SJSA1 (cell line): ENCODE measurements at places on chromosomes 11 and 22. TPM values are rescaled to one million over a fixed set of nuclear protein-coding genes. Genes with fewer than 3 reads are reported as not detected.

Gene NKAPD1
- 13.5 and 24.4 TPM in 2 replicates for total RNA-seq

Gene SCO2
- 2.0 and 6.3 TPM in 2 replicates for total RNA-seq

Gene CCDC86
- total RNA-seq: 18.4 and 22.3 TPM in 2 replicates

Gene VPREB3
- total RNA-seq: not detected in 2 replicates

Gene ARHGEF17
- total RNA-seq: 8.3 and 14.6 TPM in 2 replicates

Gene APOL3
- total RNA-seq: 2.6 and 4.7 TPM in 2 replicates

Gene TPBGL
- total RNA-seq: not detected in 2 replicates

Gene SMC1B
- not detected in 2 replicates for total RNA-seq

Gene PHOX2A
- total RNA-seq: not detected in 2 replicates
